ENCODE measurements at places on chromosomes 6 and 20. TPM values are rescaled to one million over a fixed set of nuclear protein-coding genes. Genes with fewer than 3 reads are reported as not detected.

OLIG3 gene
- total RNA-seq, result 0.14 TPM

MUCL3 gene
- total RNA-seq, result not detected

C20orf202 gene
- 0.18 TPM for total RNA-seq

TP53TG5 gene
- not detected for total RNA-seq

GRCh38 chr6:28802417-28803336 lies 121.1 kb downstream of the TRIM27 start:
- DNase-seq, result no peak

- DNase-seq, result no peak
Measured at GRCh38 chr6:108897371-108897770, 49.1 kb downstream of the ARMC2 start.

- no peak for DNase-seq
Measured at GRCh38 chr6:131642565-131642964, 5.5 kb downstream of the ENPP3 start.

- peak; percentile 6 for DNase-seq
Measured at GRCh38 chr6:141988954-141989705, 143.6 kb upstream of the GJE1 start.

DNA sequence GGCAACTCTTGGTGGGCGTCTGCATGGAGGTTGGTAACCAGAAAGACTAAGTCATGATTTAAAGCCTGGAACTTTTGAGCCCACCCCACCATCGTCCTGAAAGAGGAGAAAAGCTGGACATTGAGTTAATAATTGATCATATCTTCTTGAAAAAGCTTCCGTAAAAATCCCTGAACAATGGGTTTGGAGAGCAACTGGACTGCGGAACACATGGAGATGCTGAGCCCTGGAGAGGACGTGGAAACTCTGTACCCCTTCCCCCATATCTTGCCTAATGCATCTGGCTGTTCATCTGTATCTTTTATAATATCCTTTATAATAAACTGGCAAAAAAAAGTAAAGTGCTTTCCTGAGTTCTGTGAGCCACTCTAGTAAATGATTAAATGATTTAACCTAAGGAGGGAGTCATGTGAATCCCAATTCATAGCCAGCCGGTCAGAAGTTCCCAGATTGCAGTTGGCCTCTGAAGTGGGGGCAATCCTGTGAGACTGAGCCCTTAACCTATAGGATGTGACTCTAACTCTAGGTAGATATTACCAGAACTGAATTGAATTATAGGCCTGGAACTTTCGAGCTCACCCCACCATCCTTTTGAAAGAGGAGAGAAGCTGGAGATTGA lies 26.5 kb upstream of the LGSN start:
- no peak for DNase-seq

DNA sequence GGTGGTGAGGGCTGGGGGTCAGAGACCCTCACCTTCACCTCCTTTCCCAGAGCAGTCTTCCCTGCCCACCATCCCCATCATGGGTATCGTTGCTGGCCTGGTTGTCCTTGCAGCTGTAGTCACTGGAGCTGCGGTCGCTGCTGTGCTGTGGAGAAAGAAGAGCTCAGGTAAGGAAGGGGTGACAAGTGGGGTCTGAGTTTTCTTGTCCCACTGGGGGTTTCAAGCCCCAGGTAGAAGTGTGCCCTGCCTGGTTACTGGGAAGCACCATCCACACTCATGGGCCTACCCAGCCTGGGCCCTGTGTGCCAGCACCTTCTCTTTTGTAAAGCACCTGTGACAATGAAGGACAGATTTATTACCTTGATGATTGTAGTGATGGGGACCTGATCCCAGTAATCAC lies 2.1 kb downstream of the HLA-G start:
- DNase-seq, result no peak

DNA sequence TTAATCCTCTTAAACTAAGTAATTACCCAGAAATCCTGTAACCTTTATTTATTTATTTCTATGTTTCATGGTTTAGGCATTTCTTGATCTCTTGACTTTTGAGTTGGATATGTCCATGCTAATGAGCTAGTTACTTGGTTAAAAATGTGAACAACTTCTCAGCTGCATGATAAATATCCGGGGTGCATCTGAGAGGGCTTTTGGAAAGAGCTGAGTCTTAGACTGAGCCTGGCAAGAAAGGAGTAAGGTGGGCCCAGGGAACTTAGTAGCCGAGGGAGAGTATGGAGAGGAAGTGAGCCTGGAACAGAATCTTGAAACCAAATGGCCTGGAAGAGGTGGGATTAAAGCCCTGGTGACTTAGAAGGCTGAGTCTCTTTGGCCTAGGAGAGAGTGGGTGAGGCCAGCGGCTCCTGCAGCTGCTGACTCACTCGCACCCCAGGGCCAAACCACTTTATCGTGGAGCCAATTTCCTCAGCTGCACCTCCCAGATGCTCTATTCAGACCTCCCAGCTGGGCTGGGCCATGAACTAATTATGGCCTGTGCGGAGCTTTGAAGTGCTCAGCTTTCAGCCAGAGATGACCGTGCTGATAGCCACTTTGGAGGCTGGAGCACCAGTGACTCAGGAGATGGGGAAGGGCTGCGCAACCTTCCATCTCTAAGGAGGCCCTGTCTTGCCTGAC lies 19.1 kb downstream of the TGM3 start:
- DNase-seq, result no peak

GRCh38 chr6:137432054-137432611 lies 62.1 kb downstream of the OLIG3 start:
- no peak for DNase-seq

DNA sequence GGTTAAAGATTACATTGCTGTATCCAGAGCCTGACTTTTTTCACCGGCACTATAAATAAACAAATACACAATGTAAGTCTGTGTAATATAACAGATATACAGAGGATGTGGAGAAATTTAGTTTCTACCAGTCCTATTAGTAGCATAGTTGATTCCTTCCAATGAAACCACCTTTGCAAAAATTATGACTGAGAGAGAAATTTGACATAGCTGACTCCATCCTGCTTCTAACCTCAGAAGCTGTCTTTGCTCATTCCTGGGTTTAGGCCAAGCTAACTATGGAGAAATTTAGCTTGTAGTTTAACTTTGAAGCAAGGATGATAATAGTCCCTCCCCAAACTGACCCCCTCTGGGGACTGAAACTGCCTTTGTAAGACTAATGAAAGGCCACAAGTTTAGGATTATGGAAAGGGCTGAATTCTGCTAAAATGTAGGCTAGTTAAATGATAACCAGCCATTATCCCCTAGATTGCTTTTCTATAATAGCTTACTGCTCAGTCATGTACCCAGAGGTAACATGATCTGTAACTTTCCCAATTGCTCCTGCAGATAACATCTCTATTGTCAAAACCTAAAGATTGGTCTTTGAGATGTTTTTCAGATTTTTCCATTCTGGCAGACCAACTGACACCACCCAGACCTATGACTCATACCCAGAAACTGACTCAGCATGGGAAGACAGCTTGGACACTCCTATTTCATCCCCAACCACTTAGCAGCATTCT lies 172.8 kb upstream of the ARG1 start:
- no peak for DNase-seq

GRCh38 chr6:133701633-133702331 lies 187.1 kb upstream of the TCF21 start:
- DNase-seq, result no peak

- no peak for DNase-seq
Measured at GRCh38 chr20:19913927-19914614, 103.1 kb upstream of the NAA20 start.

DNA sequence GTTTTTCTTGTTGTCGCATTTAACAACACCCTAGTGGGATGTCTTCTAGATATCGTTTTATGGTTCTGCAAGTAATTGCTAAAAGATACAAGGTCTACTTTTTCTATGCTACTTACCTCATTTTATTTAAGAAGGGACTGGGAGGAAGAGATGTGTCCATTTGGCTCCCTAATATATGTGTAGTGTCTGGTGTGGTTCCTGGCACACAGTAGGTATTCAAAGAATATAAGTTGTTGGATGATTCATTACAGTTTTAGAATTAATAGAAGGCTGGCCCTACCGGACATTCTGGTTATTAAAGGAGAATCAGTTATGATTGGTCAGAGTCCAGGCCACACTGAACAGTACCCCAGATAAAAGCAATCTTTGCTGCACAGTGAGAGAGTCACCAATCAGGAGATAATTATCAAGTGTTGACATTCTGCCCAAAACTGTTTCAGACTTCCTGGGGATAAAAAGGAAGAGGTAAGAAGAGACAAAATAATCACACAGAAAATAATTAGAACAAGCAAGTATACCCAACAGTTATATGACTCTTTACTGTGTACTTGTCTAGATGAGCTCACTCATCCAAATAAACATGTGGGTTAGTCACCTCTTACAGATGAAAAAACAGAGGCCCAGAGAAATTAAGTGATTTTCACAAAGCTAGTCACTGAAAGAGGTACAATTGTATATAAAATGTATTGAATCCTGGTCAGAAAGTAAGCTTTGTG lies 7.0 kb downstream of the TMEM244 start:
- DNase-seq, result no peak

DNA sequence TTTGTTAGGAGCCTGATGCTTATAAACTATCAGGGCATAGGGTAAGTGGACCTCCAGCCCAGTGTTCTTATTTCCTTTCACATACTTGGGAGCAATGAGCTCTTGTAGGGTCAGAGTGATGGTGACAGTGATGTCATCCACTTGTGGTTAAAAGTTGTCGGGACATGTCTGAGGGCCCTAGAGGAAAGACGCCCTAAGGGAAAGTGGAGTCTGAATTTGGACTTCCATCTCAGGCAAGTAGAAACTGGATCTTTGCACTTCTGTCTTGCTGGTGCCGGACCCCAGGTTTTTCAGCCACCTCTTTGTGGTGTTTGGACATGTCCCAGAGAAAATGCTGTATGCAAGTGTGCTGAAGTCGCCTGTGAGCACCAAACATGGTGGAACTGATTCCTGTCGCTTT lies 900.5 kb downstream of the C6orf118 start:
- no peak for DNase-seq

DNA sequence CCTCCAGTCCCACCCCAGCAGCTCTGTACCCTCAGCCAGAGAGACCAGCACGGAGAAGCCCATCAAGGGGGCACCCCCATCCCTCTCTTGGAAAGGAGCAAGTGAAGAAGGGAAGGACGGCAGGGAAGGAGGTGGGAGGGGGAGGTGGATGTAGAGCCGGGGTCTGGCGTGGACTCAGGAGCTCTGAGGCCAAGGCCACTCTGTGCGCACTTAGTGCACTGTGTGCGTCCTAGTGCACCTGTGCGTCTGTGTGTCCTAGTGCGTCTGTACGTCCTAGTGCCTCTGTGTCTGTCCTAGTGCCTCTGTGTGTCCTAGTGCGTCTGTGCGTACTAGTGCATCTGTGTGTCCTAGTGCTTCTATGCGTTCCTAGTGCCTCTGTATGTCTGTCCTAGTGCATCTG lies 54.2 kb downstream of the DSTN start:
- no peak for DNase-seq

DNA sequence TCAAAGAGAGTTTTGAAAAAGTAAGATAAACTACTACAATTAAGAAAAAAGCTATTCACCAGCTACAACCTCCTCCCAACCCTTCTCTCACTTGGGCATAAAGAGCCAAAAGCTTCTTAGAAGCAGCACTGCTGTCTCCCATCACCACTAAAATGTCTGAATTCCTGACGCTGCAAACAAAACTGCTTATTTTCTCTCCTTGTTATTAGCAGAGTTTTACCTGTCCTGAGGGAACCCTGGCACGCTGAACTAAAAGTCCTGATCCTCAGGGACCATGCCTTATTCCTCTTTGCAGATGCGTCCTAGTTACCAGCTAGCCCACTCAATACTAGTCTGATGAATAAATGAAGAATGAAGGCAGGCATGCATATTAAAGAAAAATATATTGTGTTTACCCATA lies 1.1 kb downstream of the HACE1 start:
- no peak for DNase-seq

All from neural crest cell (in vitro differentiated cells).